ENCODE measurements at places on chromosomes 1 and 21.

- DNase-seq, result no peak
These were observed 1806.8 kb downstream of the BRINP3 start for GRCh38 chr1:188670837-188671236.

GRCh38 chr21:32423320-32424190 is 11.0 kb downstream of the EVA1C start:
- DNase-seq, result no peak

GRCh38 chr1:8863794-8864233 is 14.7 kb downstream of the ENO1 start:
- no peak for DNase-seq

- no peak for DNase-seq
These were observed 1.8 kb downstream of the CD101 start for GRCh38 chr1:117003223-117003875.

- DNase-seq, result no peak
These were observed 103.3 kb upstream of the DEPDC1 start for GRCh38 chr1:68600049-68600661.

- no peak for DNase-seq
These were observed 669 bp upstream of the ARL8A start for GRCh38 chr1:202145068-202145743.

DNA sequence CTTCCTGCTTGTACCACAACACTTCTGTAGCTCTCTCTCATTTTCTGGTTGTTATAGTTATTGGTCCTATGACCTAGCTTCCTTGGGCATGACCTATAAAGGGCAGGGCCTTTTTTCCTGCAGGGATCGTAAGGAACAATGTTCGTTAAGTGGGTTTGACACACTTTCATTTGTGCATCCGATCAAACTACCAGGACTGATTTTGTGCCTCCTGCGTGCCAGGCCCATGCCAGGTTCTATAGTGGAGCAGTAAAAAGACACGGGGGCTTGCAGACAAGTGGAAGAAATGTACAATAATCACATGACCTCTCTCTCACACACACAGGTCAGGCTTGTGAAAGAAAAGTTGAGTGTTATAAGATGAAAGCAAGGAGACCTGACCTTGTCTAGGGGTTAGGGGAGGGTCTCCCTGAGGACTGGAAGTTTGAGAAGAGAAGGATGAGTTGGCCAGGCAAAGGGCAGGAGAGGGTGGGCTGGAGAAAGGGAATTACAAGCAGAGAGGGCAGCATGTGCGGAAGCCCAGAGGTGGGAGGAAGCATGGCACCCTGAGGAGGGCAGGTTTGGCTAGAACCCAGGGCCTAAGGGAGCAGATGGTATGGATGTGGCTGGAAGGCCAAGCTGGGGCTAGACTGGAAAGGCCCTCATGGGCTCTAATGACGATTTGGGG is 145.4 kb downstream of the GRIK3 start:
- DNase-seq, result no peak

GRCh38 chr1:10340930-10341590 is 57.8 kb upstream of the PGD start:
- no peak for DNase-seq

DNA sequence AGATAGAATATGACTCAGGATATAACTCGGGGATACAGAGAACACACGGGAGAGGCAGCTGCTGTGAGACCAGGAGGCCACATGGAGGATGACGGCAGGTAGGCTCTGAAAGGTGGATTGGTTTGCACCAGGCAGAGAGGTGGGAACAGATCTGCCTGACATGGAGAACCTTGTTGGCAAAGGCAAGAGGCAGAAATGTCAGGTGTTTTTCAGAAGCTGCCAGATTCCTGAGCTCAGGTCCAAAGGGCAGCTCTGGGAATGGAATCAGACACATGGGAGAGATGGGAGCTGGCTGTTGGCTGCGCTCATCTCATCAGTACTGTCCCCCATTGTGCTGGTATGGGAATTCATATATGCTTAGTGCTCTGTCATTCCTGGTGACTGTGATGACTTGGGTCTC is 19.2 kb downstream of the SYT6 start:
- DNase-seq, result no peak

DNA sequence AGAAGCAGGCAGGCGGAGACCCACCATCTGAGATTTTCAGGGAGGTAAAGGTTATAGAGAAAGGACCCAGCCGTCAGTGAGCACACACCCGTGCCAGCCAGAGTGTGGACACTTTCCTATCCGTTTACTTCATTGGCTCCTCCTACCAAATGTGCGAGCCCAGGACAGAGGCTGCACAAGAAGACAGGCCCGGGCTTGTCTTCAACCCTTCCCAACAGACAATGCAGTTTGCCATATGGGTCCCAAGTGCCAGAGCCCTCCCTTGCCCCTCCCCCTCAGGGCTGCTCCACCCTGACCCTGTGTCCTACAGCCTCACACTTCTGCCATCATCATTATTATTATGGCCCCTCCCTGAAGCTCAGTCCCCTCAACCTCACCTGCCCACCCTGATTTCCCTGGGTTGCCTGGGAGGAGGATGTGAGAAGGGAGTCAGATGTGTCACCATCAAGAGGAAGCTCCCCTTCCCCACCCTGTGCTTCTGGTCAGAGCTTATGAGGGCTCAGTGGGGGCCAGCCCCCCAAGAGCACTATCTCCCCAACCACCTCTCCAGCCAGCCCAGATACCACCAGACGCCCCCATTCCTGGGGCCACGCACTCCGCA is 9.4 kb downstream of the LAPTM5 start:
- DNase-seq, result peak; percentile 61

- DNase-seq, result no peak
These were observed 8.3 kb upstream of the FASLG start for GRCh38 chr1:172650474-172651193.

All from NCI-H1436 treated with DMSO at 0.1 percent for 48 hours (cell line).